ENCODE measurements at places on chromosomes 5 and 9.

DNA sequence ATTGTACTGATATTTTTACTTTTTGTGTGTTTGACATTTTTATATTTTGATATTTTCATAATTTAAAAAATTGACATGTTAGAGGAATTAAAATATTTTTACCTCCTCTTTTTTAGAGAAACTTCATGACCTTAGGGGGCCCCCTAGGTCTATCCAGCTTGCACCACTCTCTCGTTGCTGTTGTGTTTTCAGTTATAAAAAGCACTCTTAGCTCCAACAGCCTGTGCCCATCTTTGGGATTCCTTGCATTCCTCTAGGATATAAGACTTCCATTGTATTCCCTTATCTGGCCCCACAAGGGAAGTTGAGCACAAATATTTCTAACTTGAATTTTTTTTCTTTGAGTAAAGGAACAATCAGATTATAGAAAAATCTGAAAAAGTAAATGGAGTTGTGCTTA lies 245.3 kb downstream of the SH3GL2 start:
- DNase-seq = no peak

- no peak for DNase-seq
These were observed 162.2 kb downstream of the OLFM1 start for GRCh38 chr9:135249711-135250110.

DNA sequence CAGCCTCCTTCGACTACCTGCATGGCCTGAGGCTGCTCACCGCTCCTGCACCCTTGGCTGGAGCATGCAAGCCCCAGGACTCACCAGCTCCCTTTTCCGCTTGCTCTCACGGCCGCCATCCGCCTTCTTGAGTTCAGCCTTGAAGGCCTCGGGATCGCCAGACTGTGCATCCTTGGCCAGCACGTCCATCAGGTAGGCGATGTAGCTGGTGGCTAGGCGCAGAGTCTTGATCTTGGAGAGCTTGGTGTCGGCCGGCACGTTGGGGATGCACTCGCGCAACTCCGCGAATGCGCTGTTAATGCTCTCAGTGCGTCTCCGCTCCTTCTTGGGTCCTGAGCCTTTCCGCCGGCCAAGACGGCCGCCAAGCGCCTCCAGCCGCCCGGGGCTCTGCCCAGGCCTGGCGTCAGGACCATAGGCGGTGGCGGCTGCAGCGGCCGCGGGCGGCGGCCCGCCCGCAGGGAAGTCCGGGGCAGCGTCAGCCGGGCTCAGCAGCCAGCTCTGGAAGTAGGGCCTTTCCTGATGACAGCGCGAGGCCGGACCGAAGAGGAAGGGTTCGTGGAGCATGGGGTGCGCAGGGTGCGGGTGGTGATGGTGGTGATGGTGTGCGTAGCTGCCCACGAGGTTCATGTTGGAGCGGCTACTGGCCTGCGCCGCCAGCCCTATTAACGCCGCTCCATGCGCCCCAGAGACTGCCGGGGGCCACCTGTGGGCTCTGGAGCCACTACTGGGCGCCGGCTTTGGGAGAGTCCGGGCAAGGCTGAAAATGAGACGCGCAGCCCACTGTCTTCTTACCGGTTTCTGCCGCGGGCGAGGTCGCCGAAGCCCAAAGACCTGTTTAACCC lies 424 bp downstream of the HAND1 start:
- DNase-seq = no peak

DNA sequence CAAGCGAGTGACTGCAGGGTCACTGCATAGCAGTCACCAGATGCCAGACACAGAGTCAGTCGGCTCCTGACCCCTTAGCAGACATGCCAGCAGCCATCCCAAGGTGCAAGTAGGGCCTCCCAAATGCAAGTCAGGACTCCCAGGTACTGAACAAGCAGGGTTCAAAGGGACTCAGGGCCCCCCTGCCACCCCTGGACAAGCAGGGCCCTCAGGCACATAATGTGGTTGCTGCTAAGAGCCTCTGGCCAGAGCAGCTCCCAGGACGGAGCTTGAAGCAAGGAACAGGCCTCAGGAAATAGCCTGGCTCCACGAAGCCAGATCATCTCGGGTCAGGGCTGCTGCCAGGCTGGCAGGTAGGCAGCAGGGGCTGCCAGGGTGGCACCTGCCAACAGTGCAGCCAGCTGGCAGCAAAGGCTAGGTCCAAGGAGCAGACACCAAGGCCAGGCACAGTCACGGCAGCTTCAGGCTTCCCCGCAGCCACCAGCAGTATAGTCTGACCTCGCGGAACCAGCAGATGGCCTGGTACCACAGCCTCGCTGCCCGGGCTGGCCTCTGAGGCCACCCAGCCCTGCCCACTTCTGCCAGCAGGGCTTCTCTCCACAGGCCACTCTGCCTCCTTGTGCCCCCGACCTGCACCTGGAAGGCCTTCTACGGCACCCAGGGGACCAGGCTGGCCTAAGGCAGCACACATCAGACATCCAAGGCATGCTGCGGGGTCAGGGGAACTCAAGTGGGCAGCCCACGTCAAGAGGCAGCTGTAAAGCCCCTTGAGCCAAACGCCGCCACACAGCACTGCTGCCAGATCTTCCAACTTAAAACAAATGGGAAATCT lies 7.4 kb downstream of the EEIG1 start:
- DNase-seq = no peak

- no peak for DNase-seq
These were observed 4.0 kb downstream of the TOR4A start for GRCh38 chr9:137281345-137282116.

- no peak for DNase-seq
These were observed 18.8 kb upstream of the CATSPER3 start for GRCh38 chr5:134948911-134949310.

DNA sequence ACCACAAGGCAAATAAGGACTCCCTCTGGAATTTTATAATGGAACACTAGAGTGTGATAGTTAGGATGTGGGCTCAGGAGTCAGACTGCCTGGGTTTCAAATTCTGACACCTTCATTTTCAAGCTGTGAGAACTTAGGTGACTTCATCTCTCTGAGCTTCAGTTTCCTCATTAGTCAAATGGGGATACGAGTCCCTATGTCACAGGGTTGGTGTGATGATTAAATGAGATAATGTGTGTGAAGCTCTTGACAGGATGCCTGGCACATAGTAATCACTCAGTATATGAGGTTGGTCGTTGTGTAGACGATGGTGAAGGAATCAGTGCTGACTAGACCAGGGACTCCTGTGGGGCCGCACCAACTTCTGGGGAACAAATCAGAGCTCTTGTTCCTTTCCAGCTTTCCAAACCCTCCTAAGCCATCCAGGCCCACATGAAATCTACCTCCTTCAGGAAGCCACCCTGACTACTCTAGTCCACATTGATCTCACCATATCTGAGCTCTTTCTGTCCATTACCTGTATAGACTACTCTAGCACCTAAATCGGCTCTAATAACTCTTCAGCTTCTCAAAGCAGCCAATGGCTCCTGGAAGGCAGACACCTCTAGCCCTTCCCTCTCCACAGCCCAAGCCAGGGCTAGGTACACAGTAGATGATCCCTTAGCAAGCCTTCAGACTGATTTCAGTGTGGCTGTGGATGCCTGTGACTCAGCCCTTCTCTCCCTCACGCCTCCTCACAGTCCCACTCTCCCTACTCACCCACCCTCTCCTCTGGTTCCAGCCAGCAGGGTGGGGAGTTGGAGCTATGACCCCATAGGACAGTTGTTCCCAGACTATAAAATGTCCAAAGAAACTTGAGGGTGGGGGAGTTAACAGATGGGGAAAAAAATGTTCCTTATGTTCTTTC lies 2.5 kb upstream of the TCF7 start:
- no peak for DNase-seq

DNA sequence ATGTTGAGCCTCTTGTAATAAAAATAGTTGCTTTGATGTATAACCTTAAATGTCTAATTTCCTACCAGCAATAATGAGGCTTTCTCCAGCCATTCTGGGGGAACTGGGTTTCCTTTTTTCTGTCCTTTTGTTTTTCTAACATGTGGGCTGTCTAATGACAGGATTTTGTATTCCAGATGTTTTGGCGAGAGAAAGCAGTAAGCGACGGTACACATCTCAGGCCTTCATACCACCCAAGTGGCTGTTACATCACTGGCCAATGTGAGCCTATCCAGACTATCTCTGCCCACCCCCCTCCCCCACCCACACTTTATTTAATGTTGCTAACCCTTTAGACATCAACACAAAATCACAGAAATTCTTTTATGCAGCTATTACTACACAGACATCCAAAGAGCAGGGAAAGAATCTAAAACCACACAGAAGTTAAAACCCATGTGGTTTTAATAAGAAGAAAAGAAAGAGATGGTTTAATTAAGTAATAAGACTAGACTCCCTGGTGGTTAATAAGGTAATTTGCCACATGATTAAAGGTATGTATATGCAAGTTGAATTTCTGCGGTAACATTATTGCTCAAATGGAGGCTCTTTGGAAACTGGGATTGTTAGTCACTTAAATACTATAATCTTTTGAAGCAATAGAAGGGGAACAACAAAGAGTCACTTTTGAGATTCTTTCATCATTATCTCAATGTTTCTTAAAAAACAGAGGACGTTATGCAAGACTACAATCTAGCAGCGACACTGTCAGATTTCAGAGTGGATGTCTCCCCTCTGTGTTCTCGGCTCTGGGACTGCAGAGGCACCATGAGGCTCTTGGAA lies 365.1 kb downstream of the ENC1 start:
- no peak for DNase-seq

- no peak for DNase-seq
These were observed 3.0 kb downstream of the NUDT2 start for GRCh38 chr9:34332076-34332964.
